ENCODE measurements at places on chromosomes 4 and X.

DNA sequence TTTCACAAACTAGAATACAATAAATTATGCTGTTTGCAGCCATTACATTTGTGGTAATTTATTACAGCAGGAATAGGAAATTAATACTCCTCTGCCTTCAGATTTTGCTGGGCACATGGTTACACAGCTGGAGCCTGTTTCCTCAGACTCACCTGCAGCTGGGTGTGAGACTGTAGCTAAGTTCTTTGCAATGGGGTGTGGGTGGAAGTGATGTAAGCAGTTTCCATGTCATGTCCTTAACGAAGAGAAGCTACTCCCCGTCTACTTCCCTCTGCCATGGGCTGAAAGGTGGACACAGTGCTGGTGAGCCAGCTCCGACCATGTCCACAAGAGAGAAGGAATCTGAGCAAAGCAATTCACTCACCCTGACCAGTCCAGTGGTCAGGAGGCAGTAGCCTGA is 18.2 kb downstream of the SH3KBP1 start:
- no peak for DNase-seq

DNA sequence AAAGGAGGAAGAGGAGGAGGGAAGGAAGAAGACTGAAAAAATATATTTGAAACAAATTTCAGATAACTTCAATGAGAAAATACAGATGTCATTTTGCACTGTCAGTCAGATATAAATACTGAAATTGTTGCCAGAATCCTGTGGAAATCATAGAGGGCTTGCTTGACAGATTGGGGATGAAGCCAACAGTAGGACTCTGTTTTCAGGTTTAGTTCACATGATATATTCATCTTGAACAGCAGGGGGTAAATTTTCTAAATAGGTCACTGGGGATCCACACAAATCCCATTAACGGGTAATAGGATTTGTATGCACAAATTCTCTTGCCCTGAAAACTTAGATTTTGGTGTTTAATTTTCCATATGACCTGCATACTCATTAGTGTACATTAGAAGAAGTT is 103.3 kb upstream of the PCDH18 start:
- no peak for DNase-seq

DNA sequence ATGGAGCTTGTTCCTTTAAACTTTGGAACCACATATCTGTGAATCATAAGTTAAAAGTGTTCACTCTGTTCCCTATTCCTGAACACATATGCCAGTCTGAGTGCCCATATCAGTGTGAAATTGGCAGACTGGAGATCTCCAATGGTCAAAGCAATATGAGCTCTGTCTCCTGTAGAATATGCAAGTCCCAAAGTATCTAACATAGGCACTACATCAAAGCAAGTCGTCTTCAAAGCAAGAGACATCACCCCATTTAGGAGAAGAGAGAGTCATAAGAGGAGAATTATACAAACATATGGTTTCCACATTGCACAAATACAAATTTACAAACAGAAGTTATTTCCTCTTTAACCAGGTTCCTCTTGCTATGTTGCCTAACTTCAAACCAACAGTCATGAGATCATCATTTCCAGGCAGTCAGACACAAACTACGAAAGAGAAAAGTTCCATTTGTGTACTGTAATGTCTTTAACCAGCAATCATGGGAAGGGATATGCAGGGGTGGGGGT is 9.9 kb upstream of the GK start:
- no peak for DNase-seq

- no peak for DNase-seq
Observed at GRCh38 chr4:76772498-76773106, 125.3 kb downstream of the SOWAHB start.

DNA sequence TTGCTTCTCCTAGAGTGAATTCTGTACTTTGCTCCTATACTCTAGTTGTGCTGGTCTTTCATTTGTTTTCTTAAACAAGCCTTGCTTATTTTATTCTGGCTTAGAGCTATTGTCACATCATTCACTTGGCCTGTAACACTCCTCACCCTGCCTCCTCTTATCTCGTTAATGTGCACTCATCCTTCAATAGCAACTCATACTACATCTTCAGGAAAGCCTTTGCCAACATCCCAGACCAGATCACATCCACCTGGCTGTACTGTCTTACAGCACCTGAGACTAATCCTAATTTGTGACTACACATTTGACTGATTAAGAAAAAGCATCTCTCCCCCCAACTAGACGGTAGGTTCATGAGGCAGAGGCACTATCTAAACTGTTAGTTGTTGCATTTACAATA is 80.8 kb downstream of the SLC7A11 start:
- DNase-seq = no peak

DNA sequence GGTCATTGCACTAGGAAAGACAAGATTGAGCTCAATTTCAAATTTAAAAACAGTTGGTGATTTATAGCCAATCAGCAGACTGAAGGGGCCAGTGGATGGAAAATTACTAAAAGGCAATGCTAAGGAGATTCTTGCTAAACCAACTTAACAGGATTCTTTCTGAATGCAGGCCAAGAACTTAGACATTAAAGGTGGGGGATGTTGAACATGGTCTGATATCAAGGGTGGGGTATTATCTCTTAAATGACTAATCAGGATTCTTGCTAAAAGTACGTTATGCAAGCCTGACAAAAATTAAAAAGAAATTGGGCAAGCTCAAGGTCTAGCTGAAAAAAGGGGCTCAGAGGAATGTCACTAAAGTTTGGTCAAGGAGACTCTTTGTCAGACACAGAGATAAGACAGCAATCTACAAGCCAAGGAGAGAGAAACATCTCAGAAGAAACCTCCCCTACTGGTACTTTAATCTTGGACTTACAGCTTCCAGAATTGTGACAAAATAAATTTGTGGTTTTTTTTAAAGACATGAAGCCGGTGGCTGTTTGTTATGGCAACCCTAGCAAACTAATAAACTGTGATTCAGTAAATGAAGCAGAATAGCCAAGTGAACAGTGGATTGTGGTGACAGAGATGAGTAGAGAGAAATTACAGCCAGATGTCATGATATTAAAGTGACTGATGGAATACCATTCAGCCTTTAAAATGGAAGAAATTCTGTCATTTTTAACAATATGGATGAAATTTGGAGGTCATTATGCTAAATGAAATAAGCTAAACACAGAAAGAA is 120.3 kb upstream of the KLHL4 start:
- no peak for DNase-seq

GRCh38 chrX:153776120-153776599 is 4.7 kb upstream of the SRPK3 start:
- no peak for DNase-seq

GRCh38 chrX:103864886-103865534 is 33.0 kb upstream of the RAB9B start:
- no peak for DNase-seq

DNA sequence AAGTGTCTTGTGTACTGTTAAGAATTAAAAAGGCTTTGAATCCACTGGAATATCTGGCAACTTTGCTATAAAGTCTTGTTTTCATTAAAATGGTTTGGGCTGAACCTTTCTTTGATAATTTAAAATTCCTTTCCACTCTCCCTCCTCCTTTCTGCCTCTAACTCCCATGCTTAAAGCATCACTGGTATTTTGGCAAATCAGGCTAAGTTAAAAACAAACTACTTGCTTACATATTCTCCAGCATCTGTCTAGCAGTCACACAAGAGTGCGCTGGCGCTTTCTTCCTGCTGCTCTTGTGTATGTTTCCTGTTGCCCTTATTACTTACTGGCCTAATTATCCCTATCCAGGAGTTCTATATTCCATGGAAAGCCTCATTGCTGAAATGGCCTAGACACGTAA is 136.6 kb downstream of the VEGFC start:
- no peak for DNase-seq
